ENCODE measurements at places on chromosomes 11 and 22.
A peak's percentile ranks its signal among the peaks of the same experiment; 100 is the strongest.

GRCh38 chr11:101862391-101863233 is 52.2 kb upstream of the CEP126 start:
- peak; percentile 76 for DNase-seq

GRCh38 chr11:67666676-67667489 is 7.5 kb downstream of the ALDH3B2 start:
- no peak for DNase-seq

- no peak for DNase-seq
Measured at GRCh38 chr11:134343646-134344045, 11.9 kb downstream of the GLB1L2 start.

DNA sequence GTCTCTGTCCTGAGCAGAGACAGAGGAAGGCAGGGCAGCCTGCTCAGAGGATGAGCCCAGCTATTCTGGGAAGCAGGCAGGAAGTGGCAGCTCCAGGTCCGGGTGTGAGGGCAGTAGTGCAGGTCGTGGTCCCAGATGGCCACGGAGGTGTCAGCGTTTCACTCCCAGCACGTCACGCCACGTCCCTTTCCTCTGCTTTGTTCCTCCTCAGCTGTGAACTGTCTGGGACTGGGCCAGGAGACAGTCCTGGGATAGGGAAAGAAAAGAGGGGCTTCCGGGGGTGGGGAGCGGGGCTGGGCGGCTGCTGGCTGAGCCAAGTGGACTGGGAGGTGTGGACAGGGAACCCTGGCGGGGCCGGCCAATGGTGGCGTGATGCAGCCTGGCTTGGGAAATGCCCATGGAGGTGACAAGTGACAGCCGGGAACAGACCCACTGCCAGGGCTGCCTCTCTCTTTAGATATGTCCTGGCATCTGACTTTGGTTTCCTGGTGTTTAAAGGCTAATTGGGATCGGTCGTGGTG is 64.7 kb downstream of the KCNQ1 start:
- DNase-seq: no peak

DNA sequence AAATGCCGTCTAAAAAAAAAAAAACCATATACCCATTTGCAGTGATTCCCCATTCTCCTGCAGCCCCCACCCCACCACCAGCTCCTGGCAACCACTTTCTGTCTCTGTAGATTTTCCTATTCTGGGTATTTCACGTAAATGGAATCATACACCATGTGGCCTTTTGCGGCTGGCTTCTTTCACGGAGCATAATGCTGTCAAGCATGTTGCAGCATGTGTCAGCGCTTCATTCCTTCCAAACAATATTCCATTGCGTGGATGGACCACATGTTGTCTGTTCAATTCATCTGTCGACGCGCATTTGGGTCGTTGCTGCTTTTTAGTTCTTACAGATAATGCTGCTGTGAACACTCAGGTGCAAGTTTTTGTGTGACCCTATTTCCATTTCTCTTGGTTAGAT is 14.8 kb upstream of the EMID1 start:
- DNase-seq: no peak

- no peak for DNase-seq
Measured at GRCh38 chr22:35335936-35336781, 36.5 kb downstream of the TOM1 start.

- no peak for DNase-seq
Measured at GRCh38 chr22:41217553-41218157, 12.5 kb downstream of the L3MBTL2 start.

GRCh38 chr11:105491394-105491793 is 118.5 kb upstream of the GRIA4 start:
- no peak for DNase-seq

- DNase-seq: no peak
Measured at GRCh38 chr22:27242474-27242873, 559.1 kb downstream of the MN1 start.

GRCh38 chr11:69425895-69426544 is 55.4 kb upstream of the LINC01488 start:
- no peak for DNase-seq

- DNase-seq: no peak
Measured at GRCh38 chr11:6813656-6814055, 14.2 kb upstream of the OR6A2 start.

DNA sequence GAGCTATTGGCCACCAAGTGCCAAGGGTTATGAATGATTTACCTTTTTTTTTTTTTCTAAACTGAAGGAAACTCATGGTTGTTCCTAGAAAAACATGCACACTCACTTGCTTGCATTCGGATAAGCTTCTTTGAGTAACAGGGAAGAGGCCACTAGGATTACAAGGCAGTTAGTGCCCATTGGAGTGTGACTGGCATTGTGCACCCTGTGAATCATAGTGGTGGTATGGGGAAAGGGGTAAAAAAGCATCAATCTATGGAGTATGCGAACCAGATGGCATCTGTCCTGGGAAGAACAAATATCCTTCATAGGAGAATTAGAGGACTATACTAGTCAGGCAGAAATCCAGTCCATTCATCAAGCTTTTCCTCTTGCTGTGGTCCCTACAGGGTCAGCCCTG is 24.2 kb downstream of the CD44 start:
- no peak for DNase-seq

DNA sequence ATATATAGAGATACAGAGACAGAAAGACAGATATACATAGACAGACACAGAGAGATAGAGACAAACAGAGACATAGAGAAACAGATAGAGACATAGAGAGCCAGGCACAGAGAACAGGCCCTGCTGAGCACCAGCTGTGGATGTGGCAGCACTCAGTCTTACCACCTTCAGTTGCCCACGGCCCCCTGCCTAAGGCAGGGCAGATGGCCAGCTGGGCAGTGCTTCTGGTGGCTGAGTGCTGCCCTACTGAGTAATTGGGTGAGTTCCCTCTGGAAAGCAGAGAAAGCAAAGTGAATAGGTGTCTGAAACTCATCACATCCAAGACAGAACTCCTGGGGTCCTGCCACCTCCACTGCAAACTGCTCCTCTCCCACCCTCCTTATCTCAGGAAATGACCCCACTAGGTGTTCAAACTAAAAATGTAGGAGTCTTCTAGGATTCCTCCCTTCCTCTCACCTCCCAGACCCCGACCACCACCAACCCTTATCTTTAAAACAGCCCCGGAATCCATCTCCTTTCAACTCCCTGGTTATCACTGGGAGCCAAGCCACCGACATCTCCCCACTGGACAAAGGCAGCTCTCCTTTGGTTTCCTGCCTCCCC is 27.2 kb downstream of the SYN3 start:
- no peak for DNase-seq

- DNase-seq: no peak
Measured at GRCh38 chr11:44327730-44328129, 17.8 kb upstream of the ALX4 start.

DNA sequence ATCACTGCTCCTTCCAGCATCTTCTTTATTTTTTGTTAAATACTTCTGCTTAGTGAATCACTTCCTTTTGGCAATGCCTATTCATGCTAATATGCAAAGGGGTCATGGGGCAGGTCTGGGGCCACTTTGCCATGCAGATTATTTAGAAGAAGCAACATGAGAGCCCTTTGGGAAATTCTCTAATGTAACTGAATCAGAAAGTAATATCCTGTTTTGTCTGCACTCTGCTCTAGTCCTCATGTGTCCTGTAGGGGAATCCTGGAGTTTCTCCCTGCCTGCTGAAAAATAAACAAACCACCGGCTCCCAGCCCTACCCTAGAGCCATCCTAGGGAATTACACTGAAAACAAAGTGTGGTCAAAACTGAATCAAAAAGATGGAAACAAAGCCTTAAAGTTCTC is 176.5 kb upstream of the POU2AF2 start:
- peak; percentile 45 for DNase-seq

- DNase-seq: no peak
Measured at GRCh38 chr11:68954836-68955606, 25.8 kb downstream of the MRGPRD start.

- DNase-seq: no peak
Measured at GRCh38 chr22:27099946-27100722, 442.7 kb downstream of the MIAT start.
